PC-3 (cell line): ENCODE measurements at places on chromosomes 13 and 19. TPM values are rescaled to one million over a fixed set of nuclear protein-coding genes. Genes with fewer than 3 reads are reported as not detected.

WDR62 gene
- 13.3 and 13.9 TPM in 2 replicates for total RNA-seq

ZNF317 gene
- 34.7 and 41.2 TPM in 2 replicates for total RNA-seq

FCAR gene
- total RNA-seq, result not detected in 2 replicates

HCST gene
- not detected in 2 replicates for total RNA-seq

SERP2 gene
- 1.0 and 1.2 TPM in 2 replicates for total RNA-seq

IGSF23 gene
- not detected in 2 replicates for total RNA-seq

NLRP4 gene
- total RNA-seq, result not detected in 2 replicates

SSBP4 gene
- total RNA-seq, result 97.5 and 99.9 TPM in 2 replicates

MYADM gene
- total RNA-seq, result 58.9 and 63.5 TPM in 2 replicates

SMIM7 gene
- total RNA-seq, result 62.0 and 74.1 TPM in 2 replicates

NCR1 gene
- total RNA-seq, result not detected in 2 replicates

CRX gene
- total RNA-seq, result not detected in 2 replicates

MRPL4 gene
- total RNA-seq, result 336 and 427 TPM in 2 replicates

CDC42EP5 gene
- 0.73 and 1.4 TPM in 2 replicates for total RNA-seq

ZNF221 gene
- total RNA-seq, result 0.55 and 2.1 TPM in 2 replicates

KLHL1 gene
- total RNA-seq, result not detected in 2 replicates

GGN gene
- total RNA-seq, result 0.29 and 0.73 TPM in 2 replicates
